NCI-H1694 (cell line): ENCODE measurements at places on chromosomes 16 and 17.

- DNase-seq, result no peak
Measured at GRCh38 chr16:181565-182021, 1.3 kb downstream of the HBQ1 start.

DNA sequence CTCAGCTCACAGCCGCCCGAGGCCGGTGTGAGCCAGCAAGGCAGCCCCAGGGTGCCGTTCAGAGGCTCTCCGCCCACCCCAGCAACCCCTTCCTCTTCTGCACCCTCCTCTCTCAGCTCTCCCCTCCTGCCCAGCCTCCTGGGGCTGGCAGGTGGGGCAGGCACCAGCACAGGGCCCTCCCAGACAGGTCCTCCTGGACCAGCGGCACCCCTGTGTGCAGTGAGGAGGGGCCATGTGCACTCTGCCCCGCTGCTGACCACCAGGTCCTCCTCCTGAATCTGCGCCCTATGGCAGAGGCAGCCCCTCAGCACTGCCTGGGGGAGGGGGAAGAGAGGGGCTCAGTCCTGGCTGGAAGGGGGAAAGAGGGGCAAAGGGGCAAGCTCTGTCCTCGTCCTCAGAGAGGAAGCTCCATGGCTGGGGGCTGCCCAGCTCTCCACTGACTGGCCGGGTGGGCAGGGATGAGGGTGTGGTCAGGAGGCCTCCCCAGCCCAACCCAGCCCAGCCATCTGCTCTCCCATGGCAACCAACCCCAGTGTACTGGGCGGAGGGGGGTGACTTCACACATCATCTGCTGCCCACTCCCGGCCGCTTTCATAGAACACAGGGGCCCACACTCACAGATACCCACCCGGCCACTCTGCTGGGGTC lies 5.4 kb upstream of the BCAR1 start:
- no peak for DNase-seq

DNA sequence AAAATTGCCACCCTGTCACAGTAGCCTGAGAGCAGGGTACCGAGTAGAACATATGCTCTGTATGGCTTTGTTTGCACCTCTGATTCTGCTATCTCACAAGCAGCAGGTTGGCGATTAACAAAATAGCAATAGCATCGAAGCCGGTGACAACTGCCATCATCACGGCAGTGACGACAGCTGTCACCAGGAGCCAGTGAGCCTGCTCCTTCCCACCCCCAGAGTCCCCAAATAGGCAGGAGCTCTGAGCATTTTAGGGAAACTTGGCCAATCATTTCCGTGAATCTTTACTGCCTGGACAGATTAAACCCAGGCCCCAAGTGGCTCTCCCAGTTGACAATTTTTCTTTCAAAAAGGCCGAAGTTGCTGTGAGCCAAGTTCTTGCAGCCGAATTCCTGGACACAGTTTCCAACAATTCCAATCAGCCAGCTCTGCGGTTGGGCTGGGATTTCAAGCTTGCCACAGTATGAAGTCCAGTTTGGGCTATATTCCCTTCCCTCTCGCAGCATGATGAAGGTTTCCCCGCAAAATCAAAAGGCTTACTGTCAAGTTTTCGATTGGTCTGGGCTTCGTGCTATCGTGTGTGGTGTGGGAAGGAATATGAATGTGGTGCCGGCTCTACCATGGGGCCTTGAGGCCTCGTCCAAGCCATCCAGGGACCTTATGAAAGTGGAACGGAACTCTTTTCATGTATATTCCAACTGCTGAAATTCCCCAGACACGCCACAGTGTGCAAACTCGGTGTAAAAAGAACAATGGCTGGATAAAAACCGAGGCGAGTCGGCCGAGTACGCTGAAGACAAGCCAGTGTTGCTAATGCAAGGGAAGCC lies 186.6 kb downstream of the C16orf78 start:
- peak; percentile 55 for DNase-seq

DNA sequence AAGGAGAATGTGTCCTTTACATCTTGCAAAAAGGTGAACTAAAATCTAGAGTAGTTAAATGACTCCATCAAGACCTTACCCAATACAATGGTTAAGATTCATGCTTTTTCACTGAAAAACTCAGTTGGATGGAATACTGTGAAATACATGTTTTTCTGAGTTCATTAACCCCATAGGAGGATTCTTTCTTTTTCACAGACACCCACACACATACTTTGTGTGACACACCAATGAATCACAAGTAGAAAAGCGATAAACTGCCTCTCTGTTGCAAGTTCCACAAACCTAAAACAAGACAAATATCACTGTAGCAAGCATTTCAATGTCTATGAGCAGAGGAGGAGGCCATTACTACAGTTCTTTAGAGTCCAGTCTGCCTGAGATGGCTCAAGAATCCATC lies 258.8 kb upstream of the CDH5 start:
- no peak for DNase-seq

- DNase-seq, result no peak
Measured at GRCh38 chr17:2398655-2399571, 1.9 kb downstream of the MNT start.

DNA sequence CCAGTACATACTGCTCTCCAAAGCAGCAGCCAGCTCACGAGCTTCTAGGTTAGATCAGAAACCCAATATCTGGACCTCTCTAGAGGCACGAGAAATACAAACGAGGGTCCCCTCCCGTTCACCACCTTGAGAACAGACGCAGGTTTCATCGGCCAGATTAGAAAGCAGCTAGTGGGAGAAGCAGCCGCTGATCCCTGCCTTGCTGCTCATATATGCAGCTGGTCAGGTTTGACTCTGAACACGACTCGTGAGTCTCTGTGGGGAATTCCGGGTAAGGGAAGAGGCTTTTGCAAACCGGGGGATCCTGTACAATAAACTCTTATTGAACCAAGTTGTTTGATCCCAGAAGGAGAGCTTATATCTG lies 1.6 kb downstream of the VAT1L start:
- no peak for DNase-seq

DNA sequence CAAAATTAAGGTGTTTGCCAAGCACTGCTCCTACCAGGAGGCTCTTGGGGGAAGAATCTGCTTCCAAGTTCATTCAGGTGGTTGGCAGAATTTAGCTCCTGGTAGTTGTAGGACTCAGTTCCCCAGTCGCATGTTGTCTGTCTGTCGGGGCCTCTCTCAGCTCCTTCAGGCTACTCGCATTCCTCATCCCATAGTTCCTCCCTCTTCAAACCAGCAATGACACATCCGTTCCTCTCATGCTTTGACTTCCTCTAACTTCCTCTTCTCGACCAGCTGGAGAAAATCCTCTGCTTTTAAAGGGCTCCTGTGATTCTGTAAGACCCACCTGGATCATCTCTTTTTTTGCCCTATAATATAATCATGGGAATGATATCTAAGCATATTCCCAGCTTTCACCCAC lies 108.1 kb downstream of the PMP22 start:
- DNase-seq, result no peak

- no peak for DNase-seq
Measured at GRCh38 chr17:61511480-61512182, 59.4 kb downstream of the TBX4 start.

DNA sequence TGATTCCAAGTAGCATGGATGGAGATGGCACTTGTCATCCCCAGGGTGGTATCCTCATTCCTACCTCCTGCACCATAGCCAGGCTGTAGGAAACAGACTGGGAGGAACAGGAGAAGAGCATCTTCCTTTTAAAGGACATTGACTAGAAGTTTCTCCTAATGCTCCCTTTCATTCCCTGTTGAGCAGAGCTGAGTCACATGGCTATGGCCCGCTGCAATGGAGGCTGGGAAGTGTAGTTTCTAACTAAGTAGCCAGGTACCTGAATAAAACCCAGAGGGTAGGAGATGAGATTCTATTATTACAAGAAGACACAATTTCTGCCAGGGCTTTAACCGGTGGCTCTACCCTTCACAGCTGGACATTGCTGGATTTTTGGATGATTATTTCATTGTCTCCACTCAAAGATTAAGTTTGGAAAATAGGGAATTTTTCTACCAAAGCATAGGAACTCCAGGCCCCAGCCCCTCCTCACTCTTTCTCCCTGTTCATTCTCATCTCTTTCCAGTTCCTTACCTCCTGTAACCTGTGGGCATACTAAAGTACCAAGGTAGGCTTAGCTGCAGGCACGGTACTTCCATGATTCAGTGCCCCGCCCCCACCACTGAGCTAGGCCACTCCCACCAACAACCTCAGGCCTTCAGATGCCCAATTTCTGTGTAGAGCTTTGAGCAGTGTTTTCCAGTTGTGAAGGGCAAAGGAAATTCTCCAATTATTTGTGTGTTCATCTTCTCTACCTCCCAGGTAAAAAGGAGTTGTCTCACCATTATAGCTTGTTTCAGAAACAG lies 378.3 kb downstream of the CDH13 start:
- no peak for DNase-seq

GRCh38 chr16:19810817-19811731 lies 73.6 kb downstream of the GPRC5B start:
- DNase-seq, result no peak

GRCh38 chr17:50653738-50654137 lies 19.1 kb downstream of the ABCC3 start:
- DNase-seq, result no peak

DNA sequence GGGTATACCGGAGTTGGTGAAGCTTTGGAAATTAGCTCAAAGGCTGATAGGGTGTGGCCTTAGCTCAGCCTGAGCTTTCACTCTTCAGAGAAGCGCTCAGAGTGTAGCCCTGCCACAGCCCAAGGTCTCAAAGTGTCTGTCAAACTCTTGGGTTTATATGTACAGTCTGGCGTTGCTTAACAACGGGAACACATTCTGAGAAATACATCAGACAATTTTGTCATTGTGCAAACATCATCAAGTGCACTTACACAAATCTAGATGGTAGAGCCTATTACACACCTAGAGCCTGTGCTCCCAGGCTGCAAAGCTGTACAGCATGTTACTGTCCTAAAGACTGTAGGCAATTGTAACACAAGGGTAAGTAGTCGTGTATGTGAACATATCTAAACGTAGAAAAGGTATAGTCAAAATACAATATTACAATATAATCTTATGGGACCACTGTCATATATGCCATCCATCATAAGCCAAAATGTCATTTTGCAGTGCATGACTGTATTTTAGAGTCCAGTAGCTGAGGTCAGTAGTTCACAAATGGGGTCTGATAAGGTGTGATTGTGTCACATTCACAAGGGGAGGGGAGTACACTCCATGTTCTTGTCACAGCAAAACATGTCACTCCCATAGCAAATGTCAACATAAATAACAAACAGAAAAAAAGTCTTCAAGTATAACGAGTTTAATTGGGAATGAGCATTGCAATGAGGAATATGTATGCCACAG lies 20.6 kb downstream of the CHAD start:
- DNase-seq, result no peak

GRCh38 chr17:75611851-75612429 lies 21.3 kb upstream of the SMIM5 start:
- no peak for DNase-seq

GRCh38 chr16:59400830-59401229 lies 666.7 kb upstream of the GOT2 start:
- DNase-seq, result no peak

DNA sequence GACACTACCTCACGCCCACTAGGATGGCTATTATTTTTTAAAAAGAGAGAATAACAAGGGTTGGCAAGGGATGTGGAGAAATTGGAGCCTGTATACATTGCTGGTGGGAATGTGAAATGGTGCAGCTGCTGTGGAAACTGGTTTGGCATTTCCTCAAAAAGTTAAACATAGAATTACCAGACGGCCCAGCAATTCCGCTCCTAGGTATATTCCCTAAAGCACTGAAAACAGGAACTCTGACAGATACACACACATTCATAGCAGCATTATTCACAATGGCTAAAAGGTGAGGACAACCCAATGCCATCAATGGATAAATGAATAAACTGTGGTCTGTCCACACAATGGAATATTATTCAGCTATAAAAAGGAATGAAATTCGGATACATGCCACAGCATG lies 60.3 kb upstream of the CBX4 start:
- DNase-seq, result no peak

GRCh38 chr16:85310868-85311585 lies 198.8 kb upstream of the CIBAR2 start:
- DNase-seq, result no peak

DNA sequence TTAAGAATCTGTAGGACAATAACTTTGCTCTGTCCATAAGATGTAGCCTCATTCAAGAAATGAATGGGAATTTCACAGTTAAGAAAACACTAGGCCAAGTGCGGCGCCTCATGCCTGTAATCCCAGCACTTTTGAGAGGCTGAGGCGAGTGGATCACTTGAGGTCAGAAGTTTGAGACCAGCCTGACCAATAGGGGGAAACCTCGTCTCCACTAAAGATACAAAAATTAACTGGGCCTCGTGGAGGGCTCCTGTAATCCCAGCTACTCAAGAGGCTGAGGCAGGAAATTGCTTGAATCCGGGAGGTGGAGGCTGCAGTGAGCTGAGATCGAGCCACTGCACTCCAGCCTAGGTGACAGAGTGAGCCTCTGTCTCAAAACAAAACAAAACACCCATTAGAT lies 19.9 kb upstream of the RSL1D1 start:
- DNase-seq, result no peak

DNA sequence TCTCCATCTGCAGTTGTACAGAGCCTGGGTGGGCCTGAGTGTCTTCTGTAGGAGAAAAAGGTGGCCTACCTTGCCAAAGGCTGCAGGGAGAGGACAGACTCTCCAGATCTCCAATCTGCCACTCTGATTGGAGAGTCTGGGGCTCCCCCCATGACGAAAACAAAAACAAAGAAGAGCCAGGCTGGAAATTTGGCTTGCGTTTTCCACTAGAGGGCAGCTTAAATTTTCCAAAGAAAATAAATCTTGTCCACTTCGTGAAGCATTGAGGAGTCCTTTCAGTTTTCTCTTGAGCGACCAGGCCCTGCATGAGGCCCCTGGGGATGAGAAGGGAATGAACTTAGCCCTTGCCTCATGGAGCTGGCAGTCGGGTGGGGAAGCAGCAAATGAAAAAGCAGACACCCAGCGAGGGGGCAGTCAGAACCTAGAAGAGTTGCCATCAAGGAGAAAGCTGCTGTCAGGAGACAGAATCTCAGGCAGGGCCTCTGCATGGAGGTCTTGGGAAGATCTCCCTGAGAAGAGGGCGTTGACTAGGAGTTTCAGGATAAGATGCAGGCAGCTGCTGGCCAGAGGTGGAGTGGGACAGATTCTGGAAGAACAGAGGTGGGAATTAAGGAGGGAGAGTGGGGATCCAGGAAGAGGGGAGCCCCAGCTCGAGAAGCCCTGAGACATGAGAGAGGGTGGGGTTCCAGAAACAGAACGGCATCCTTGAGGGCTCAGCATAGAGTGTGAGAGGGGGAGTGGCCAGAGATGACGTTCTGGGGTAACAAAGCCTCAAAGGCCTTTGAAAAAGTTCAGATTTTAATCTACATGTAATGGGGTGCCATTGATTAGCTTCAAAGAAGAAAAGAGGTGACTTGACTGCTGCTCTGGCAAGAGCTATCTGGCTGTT lies 8.4 kb upstream of the SHCBP1 start:
- peak; percentile 21 for DNase-seq

- DNase-seq, result no peak
Measured at GRCh38 chr16:10949424-10949970, 5.1 kb downstream of the CLEC16A start.

GRCh38 chr16:83946781-83947566 lies 6.1 kb upstream of the OSGIN1 start:
- no peak for DNase-seq

- DNase-seq, result no peak
Measured at GRCh38 chr16:77308163-77308561, 109.0 kb downstream of the SYCE1L start.

GRCh38 chr17:81120149-81120484 lies 45.2 kb upstream of the PVALEF start:
- no peak for DNase-seq
